Fibroblast of skin of left biceps (primary cell): ENCODE measurements at places on chromosomes 7 and 10.
A peak's percentile ranks its signal among the peaks of the same experiment; 100 is the strongest.

DNA sequence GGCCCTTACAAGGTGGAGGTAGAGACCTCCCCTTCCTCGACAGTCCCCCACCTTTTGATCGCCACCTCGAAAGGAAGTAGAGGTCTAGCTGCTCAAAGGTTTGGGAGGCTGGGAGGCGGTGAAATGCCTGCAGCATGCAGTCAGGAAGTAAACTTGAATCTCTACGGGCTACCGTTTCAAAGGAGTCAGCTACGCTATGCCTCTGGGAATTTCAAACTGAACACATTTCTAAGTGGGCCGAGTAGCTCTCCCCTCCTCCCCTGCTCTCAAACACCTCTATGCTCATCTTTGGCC lies 68.0 kb downstream of the CXCL12 start:
- no peak for DNase-seq

- no peak for DNase-seq
Measured at GRCh38 chr7:27636326-27637006, 26.2 kb downstream of the HIBADH start.

- no peak for DNase-seq
Measured at GRCh38 chr10:68196701-68197100, 35.2 kb downstream of the ATOH7 start.

DNA sequence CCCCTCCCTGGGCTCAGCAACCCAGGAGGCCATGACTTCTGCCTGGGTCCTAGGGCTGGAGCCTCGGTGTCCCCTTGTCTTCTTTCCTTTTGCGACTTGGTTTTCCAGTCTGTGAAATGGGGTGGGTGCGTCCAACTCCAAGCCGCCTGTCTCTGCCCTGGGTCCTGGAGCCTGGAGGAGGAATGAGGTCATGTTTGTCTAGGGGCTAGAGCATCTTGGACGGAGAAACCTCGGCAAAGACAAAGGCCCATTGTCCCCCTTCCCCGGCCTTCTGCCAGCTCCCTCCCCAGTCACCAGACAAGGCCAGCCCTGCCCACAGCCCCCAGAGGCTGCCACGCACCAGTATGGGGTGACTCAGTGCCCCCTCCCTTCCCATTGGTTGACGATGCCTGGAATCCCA lies 39.8 kb upstream of the ELN start:
- no peak for DNase-seq

DNA sequence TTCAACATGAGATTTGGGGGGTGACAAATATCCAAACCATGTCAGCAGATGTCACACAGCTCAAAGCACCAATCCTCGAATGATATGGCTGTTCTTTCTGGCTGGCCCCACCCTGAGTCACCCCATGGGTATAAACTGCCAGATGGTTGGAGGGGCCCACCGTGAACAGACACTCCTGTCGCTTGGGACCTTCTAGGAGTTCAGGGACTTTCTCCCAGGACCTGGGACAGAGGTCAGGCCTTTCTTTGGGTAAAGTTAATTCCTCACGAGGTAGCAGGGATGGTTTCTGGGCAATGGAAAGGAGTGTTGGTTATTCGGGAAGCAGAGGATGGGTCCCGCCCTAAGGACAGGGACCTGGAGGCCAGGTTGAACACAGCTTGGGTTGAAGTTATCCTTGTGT lies 262.0 kb downstream of the ACTR3B start:
- no peak for DNase-seq

DNA sequence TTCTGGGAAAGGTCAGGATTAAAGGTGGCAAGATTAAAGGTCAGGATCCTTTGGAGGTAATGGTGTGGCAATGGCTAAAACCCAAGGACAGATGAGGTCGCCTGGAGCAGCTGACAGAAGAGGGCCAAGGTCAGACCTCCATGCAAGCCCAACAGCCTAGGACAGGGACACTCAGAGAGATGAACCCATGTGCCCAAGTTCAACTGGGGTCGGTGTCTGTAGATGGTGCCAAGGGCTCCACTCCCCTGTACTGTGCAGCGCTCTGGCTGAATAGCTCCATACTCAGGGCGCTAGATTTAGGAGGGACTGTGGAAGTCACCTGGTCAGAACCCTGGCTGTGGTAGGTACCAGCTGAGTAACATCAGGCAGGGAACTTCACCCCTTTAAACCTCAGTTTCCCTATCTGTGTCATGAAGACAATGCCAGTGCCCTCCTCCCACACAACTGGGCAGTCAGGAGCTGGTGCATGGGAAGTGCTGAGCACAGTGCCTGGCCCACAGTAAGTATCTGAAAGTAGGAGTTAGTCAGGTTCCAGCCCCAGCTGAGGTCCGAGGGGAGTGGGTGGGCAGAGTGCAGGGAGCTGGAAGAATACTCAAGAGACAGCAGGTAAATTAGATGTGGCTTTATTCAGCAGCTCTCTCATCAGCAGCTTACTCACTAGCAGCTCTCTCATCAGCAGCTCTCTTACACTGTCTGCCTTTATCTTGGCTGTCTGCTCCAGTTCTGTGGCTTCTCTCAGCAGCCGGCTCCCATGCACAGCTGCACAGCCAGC lies 327.1 kb downstream of the GLRX3 start:
- DNase-seq: no peak

- peak; percentile 38 for DNase-seq
Measured at GRCh38 chr10:38054361-38054797, 39.8 kb upstream of the ZNF37A start.

DNA sequence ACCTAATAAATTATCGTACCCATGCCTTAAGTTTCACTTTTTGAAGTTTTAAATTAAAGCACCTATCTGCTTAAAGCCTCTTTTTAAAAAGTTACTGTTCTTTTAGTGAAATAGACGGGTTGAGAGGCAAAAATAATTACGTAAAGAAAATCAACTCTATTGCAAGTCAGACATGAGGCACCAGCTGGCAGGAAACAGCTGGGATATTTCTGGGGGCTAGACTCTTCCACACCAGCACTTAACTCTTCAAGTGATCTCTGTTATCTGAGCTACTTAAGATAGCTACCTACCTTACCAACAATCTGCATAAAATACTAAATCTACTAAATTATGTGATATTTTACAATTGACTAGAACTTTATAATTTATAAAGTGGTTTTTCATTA lies 35.8 kb downstream of the GBF1 start:
- no peak for DNase-seq

GRCh38 chr10:101676565-101676964 lies 18.4 kb downstream of the FBXW4 start:
- DNase-seq: no peak

GRCh38 chr7:66790196-66790595 lies 49.7 kb downstream of the RABGEF1 start:
- DNase-seq: no peak

DNA sequence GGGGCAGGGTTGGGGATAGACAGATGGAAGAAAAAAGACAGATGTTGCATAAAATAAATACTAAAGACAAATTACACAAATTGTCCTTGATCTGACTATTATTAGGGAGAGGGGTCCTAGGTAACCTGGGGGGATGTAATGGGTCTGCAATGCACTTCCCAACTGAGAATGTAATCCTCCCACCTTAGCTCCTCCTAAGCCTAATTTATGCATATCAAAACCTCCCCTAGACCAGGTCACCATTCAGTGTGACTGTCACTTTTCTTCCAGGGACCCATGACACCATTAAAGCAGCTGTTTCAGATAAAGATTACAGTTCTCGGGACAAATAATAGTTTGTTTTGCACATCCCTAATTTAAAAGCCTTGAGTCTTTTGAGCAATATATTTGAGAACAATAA lies 133.9 kb upstream of the FEZF1 start:
- DNase-seq: no peak

DNA sequence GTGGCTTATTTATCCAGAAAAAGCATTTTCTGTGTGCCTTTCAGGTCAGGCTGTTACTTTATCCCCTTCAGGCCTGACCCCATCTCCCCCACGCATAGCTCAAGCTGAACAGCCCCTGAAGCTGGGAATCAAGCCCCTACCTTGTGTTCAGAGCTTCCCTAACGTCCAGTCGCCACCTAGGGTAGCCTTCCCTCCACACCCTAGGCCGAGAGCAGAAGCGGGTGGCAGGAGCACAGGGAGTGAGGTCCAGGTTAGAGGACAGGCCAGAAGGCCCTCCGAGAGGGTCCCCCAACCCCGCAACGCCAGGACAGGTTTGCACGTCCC lies 479 bp upstream of the SEMA4G start:
- DNase-seq: no peak

DNA sequence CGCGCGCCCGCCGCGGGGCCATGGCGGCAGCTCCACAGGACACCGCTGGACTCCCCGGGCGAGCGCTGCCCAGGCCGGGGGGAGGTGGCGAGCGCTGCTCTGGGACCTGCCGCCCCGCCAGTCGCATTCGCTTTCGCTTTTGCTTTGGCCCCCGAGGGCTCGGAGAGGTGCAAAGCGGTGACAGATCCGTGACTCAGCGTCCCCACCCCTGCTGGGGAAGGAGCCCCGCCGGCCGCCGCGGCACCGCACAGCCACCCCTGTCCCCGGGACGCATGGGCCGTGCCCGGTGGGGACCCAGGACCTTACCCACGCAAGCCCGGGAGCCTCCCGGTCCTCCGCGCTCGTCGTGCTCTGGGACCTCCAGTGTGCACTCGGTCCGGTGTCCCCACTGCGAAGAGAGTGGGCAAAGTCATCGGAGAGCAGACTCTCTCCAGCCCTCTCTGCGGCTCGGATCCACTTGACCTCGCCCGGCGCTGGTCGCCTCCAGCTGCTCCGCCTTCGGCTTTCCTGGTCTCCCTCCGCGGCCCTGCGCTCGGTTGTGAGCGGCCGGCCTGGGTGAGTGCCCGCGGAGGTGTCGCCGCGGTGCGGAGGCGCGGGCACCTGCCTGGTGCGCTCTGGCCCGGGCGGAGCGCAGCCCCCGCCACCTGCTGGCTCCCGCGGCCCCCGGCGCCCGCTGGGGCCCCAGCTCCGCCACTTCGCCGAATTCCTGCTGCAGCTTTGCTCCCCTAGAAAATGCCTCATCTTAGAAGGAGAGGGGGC lies at the start of gene IL15RA:
TSS of gene IL15RA (minus strand) at position 73 of the 759 bp plus-strand sequence. CDS start at position 22, 51 bp downstream.
- no peak for DNase-seq

- DNase-seq: no peak
Measured at GRCh38 chr10:97321032-97321803, 2.1 kb downstream of the FRAT1 start.

DNA sequence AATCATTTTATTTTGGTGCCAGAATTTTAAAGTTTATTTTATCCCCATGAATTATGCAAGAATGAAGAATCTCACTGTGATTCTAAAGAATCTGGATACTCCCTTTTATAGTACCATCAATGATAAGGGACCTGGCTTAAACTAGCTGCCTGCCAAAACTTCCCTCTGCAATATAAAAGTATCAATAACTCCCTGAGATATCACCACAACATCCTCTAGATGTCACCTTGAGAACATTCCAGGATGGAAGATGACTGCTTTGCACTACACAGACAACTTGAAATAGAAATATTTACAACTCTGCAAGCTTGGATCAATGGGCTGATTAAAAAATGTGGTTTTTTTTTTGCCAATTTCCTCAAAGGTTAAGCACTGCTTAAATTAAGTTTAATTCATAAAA lies 142.1 kb downstream of the SLC25A13 start:
- no peak for DNase-seq

GRCh38 chr7:45027774-45028114 lies 27.7 kb downstream of the CCM2 start:
- DNase-seq: no peak

GRCh38 chr10:62788861-62789467 lies 15.6 kb upstream of the ADO start:
- no peak for DNase-seq

- no peak for DNase-seq
Measured at GRCh38 chr7:33870120-33870519, 35.2 kb upstream of the BMPER start.

DNA sequence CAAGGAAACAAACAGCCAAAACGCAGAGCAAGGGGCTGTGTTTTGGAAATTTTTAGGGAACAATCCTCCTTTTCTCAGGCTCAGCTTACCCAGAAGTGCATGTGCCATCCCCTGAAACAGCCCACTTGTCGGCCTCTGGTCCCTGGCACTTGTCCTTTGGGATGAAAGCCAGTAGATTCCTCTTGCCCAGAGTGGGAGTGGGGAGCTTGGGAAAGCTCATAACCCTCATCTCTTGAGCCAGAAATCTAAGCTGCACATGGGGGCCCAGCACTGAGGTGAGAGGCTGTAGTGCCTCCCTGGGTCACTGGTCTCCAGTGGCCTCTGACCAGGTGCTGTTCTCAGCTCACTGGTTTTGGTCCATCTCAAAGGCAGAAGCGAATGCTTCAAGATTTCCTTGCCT lies 150.3 kb downstream of the RNF216 start:
- DNase-seq: no peak

GRCh38 chr10:123149568-123150270 lies 1.8 kb downstream of the HMX2 start:
- no peak for DNase-seq

GRCh38 chr7:44748948-44749731 lies 493 bp downstream of the ZMIZ2 start:
- no peak for DNase-seq

DNA sequence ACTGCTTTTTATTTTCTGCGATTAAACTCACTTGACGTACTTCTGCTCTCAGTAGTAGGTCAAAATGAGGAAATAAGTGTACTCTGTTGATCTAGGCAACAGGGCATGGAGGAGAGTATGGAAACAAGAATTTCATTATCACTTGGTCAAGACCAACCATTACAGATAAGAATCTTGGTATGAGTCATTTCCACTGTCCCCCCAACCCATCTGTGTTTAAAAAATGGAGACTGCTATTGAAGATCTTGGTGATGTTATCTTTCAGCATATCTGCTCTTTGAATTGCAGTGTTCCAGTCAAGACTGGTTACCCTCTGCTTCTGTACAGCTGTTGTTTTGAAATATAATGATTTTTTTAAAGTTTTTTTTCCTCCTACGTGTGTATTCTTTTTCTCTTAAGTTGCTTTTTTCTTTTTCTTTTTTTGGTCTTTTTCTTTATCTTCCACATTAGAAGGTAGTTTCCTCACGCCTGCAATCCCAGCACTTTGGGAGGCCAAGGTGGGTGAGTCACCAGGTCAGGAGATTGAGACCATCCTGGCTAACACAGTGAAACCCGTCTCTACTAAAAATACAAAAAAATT lies 11.7 kb downstream of the STAM start:
- DNase-seq: no peak

GRCh38 chr10:17668435-17669184 lies 24.7 kb downstream of the STAM start:
- no peak for DNase-seq

GRCh38 chr10:3495281-3495680 lies 289.7 kb downstream of the KLF6 start:
- no peak for DNase-seq

- DNase-seq: no peak
Measured at GRCh38 chr10:89904755-89905154, 203.4 kb downstream of the KIF20B start.

DNA sequence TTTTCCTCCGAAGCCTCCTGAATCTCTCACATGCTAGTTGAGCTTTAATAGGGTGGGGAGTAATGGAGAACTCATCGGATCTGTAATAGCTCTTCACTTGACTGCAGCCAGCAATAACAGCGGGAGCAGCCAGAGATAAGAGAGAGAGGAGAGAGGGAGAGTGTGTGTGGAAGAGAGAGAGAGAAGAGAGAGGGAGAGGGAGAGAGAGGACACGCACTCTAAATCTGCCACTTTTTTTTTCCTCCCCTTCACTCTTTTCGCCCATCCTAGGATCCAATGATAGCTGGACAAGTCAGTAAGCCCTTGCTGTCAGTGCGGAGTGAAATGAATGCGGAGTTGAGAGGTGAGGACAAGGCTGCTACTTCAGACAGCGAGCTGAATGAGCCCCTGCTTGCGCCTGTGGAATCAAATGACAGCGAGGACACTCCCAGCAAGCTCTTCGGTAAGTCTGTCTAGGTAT lies 107.9 kb downstream of the POU6F2 start:
- no peak for DNase-seq

GRCh38 chr7:22665923-22666322 lies 61.1 kb upstream of the IL6 start:
- no peak for DNase-seq

GRCh38 chr7:101225650-101226049 lies 7.7 kb downstream of the ZNHIT1 start:
- DNase-seq: no peak
